ENCODE measurements at places on chromosomes 12 and 14.

DNA sequence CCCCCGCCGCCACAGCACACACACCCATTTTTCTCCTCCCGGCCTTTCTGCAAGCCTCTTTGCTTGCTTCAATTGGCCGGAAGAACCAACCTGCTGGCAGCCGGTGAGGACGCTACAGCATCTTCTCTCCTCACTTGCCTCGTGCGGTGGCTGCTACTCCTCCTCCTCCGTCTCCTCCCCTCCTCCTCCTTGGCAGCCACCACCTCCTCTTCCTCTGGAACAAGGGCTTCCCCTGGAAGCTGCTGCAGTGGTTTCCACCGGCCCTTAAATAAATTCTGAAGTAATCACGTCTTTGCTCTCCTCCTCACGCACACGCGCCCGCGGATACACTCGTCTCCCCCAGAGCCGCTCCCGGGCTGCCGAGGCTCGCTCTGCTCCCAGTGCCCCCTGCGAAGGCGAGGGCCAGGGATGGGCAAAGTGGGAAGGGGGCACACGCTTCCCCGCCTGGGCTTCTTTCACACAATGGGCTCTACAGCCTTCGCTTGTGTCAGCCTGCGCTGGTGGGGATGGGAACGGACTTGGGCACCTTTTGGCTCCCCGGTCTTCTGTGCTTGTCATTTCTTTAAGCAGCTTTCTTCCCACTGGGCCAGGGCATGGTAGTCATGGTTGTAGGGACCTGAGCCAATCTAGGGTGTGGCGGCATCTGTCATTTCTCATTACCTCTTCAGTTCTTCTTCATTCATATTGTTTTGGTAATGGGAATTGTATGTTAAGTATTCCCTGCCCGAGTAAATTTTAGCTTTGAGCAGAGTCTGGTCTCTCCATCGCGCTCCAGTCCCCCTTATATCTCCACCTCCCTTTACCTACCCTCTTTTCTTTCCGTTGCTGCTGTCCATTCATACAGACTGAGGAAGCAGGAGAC, at the start of gene PPFIA2:
Gene PPFIA2 (minus strand): TSS at position 161 of the 862 bp plus-strand sequence.
- DNase-seq: peak; percentile 78

- no peak for DNase-seq
Measured at GRCh38 chr12:116127859-116128258, 149.6 kb downstream of the MED13L start.

DNA sequence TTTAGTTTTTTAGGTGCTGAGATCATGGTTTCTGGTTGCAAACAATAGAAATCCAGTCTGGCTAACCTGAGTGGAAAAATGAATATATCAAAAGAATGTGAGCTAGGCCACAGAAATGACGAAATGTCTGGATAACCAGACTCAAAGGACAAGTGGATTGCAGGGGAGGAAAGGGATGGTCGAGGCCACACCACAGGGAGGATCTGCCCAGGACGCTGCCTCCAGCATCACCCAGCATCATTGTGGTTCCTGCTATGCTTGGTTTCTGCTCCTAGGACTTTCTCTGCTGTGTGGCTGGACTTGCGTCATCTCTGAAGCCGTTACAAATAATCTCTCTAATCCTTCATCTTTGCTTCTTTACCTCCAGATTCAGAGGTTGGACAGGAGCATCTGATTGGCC, 80.4 kb downstream of the TTC8 start:
- DNase-seq: no peak

GRCh38 chr12:92928421-92928961, 604 bp downstream of the EEA1 start:
- no peak for DNase-seq

- no peak for DNase-seq
Measured at GRCh38 chr12:102685841-102686240, 205.5 kb upstream of the IGF1 start.

GRCh38 chr14:51082349-51082748, 12.6 kb downstream of the TRIM9 start:
- no peak for DNase-seq

GRCh38 chr12:51217133-51217967, 512 bp downstream of the POU6F1 start:
- peak; percentile 81 for DNase-seq

DNA sequence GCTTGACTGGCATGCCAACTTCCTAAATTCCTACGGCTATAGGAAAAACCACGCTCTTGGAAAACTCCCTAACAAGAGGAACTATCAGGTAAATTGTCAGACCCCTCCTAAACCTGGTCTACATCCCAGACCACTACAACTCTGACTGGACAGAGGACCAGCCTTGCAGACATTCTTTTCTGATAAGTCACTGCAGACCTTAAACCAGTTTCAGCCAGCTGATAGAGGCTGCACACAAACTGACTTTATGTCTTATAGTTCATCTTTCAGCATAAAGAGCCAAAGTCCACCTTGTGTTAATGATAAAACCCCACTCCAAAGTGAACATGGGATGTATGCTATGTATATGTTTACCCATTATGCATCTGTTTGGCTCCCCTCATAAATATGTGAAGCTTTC, 166.6 kb downstream of the KTN1 start:
- DNase-seq: no peak

DNA sequence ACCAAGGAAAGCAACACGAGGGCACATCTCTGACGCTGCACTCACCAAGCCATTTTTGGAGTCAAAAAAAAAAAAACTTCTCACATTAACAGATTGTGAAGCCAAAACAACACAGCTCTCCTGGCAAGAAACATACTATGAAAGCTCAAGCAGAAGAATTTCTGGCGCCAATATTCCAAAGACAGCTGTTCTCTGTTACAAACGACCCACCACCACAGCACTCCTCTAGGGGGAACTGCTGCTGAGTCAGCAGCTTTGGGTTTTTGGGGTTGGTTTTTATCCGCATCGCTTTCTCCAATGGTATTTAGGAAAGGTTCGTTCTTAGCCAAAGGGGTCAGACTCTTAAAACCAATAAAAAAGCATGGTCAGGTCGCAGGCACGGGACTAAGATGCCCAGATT, 379.4 kb downstream of the RPS29 start:
- no peak for DNase-seq

- DNase-seq: no peak
Measured at GRCh38 chr14:105483300-105484068, 3.2 kb upstream of the CRIP1 start.

DNA sequence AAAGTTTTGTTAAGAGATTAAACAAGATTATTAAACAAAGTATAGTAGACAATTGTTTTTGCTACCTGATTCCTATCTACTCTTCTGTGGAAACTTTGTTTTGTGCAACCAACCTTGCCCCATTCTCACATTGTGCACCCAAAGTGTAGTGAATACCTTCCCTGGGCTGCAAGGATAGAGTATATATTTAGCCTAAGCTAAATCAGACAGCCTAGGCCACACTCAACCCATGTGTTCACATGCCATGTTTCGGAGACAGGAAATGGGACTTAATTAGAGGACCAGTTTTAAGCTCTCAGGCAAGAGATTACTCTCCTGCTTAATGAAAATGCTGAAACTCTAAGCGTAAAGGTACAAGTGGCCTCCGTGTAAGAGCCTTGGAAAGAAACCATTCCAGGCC, 734.9 kb upstream of the USP15 start:
- no peak for DNase-seq

DNA sequence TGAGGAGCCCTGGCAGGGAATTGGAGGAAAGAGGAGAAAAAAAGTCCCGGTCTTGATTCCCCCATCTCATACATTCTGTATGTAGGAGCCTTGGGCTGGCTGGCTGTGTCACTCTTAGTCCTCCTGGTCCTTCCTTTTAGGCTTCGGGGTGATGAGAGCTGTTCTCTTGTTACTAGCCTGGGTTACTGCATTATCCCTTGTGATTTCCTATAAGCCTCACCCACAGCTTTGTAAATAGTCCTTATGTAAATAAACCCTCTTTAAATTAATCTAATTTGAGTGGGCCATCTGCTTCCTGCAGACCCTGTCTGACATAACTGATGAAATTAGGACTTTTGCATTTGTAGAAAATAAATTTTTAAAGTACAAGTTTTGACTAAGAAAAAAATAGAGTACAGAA, 19.2 kb downstream of the DNM1L start:
- DNase-seq: no peak

DNA sequence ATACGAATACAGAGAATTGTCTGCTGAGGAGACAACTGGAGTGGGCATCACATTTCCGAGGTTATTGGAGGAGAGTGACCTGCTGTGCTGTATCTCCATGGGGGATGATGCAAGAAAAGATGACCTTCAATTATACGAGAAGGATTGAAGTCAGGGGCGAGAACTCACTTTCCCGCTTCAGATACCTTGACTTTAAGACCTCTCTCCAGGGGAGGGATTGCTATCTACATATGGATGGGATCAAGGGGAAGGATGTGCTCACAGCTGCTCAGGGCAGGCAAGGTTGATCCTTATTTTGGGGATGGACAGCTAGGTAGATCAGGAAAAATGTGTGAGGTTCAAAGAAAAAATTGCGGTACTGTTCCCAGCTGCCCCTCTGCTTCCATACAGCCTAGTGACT, 24.4 kb downstream of the NEUROD4 start:
- DNase-seq: no peak

- DNase-seq: no peak
Measured at GRCh38 chr12:72889791-72890190, 617.6 kb downstream of the TRHDE start.

- DNase-seq: no peak
Measured at GRCh38 chr12:2765608-2766007, 29.2 kb upstream of the FKBP4 start.

- DNase-seq: no peak
Measured at GRCh38 chr14:53993920-53994607, 37.4 kb upstream of the BMP4 start.

GRCh38 chr12:92444763-92445162, 258.0 kb upstream of the PLEKHG7 start:
- DNase-seq: no peak

DNA sequence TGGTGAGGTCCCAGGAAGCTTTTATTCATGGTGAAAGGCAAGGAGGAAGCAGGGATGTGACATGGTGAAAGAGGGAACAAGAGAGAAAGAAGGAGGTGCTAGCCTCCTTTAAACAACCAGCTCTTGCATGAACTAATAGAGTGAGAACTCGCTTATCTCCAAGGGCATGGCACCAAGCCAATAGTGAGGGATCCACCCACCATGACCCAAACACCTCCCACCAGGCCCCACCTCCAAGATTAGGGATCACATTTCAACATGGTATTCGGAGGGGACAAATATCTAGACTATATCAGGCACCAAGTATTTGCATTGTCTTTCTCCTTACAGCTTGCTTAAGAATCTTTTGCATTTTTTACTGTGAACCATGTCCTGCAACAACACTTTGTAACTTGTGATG, 91.9 kb upstream of the DHRS4 start:
- no peak for DNase-seq

DNA sequence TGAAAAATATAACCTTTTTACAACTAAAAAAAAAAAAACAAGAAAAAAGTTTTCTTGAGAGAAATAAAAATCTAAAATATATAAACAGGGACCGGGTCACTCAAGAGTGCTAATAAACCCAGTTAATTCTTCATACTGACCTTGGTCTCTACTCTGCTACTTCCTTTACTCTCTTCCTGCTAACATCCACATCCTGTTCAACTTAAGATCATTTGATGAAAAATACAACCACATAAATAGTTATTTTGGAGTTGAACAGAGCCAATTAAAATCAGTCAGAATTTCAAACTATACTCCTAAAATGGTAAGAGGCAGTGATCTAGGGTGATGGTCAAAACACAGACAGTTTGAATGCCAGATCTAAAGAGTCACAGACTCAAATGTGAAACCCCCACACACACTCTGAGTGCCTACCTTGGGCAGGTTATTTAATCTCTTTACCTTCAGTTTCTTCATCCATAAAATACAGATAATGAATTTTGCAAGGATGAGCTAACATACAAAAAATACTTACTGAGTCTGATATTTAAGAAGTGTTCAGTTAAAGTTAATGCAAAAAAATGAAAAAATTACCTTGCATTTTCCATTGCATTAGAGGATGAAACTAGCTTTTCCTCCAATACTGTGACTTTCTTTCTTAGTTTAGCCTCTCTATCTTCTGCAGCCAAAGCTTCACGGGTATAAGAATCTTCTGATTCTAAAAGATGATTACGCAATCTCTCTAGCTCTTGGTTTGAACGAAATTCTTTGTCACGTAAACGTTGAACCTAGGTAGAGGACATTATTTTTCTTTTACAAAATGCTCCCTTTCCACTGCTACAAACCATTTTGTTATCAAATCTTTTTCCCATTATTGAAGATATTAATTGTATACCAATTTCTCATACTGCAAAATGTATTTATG, 40.9 kb downstream of the TRIP11 start:
- no peak for DNase-seq

DNA sequence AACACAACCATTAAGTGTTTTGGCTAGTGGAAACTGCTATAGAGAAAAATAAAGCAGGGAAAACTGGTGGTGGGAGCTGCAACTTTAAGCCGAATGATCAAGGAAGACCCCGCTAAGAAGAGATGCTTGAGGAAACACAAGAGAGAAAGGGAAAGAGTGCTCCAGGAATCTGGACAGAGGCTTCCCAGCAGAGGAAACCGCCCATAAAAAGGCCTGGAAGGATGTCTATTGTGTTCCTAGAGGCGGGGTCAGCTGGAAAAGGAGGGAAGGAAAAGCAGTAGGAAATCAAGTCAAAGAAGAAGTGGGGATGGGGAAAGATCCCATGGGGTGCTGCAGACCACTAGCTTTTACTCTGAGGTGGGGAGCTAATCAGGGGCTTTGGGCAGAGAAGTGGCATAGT, 12.4 kb downstream of the SLC2A13 start:
- DNase-seq: no peak

DNA sequence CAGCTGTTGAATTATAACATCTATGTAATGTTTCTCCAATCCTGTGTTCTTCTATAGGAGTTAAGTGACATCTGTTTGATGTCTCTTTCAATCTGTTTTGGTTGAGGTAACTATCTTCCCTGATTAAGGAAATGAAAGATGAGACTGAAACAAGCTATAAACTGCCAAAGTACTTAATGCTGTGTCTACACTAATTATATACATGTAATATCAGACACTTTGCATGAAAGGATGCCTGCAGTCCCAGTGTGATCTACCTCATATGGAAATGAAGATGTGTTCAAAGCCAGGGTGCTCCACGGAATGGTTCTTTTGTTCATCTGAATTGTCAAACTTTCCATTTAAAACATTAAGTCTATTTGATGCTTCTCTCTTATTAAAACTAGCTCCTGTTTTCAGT, 958.3 kb downstream of the GALC start:
- DNase-seq: no peak

GRCh38 chr14:89903340-89903952, 51.1 kb downstream of the EFCAB11 start:
- no peak for DNase-seq

GRCh38 chr14:88181072-88181471, 142.0 kb downstream of the KCNK10 start:
- DNase-seq: peak; percentile 18

GRCh38 chr14:60632257-60632656, 17.0 kb downstream of the SIX1 start:
- no peak for DNase-seq

DNA sequence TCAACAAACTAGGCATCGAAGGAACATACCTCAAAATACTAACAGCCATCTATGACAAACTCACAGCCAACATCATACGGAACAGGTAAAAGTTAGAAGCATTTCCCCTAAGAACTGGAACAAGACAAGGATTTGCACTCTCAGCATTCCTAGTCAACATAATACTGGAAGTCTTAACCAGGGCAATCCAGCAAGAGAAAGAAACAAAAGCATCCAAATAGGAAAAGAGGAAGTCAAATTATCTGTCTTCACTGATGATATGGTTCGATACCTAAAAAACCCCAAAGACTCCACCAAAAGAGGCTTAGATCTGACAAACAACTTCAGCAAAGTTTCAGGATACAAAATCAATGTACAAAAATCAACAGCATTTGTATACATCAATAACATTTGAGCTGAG, 32.5 kb downstream of the CCDC38 start:
- DNase-seq: no peak
